ENCODE measurements at places on chromosomes 1 and 21. TPM values are rescaled to one million over a fixed set of nuclear protein-coding genes. Genes with fewer than 3 reads are reported as not detected.
A peak's percentile ranks its signal among the peaks of the same experiment; 100 is the strongest.

HOOK1 gene
- 11.1 TPM for total RNA-seq

GCSAML gene
- not detected for total RNA-seq

PLA2G2A gene
- total RNA-seq: not detected

SLC16A4 gene
- 0.23 TPM for total RNA-seq

CACHD1 gene
- total RNA-seq: 0.82 TPM

CBS gene
- total RNA-seq: 14.3 TPM

C1orf74 gene
- 2.8 TPM for total RNA-seq

SPRR3 gene
- not detected for total RNA-seq

UBXN10 gene
- total RNA-seq: 0.28 TPM

KRTAP7-1 gene
- not detected for total RNA-seq

LCE1E gene
- not detected for total RNA-seq

GRCh38 chr21:43658769-43659135 lies 536 bp downstream of the HSF2BP start:
- no peak for DNase-seq

DNA sequence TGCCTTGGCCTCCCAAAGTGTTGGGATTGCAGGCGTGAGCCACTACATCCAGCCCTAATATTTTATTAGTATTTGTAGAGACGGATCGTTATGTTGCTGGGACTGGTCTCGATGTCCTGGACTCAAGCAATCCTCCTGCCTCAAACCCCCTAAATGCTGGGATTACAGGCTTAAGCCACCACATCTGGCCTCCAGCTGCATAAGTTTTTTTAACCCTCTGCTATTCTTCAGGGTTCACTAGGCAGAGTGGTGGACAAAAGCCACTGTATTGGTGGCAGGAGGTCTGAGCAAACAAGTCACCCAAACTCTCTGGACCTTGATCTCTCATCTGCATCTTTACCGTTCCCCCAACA lies 10.1 kb upstream of the CLIC4 start:
- DNase-seq: no peak

DNA sequence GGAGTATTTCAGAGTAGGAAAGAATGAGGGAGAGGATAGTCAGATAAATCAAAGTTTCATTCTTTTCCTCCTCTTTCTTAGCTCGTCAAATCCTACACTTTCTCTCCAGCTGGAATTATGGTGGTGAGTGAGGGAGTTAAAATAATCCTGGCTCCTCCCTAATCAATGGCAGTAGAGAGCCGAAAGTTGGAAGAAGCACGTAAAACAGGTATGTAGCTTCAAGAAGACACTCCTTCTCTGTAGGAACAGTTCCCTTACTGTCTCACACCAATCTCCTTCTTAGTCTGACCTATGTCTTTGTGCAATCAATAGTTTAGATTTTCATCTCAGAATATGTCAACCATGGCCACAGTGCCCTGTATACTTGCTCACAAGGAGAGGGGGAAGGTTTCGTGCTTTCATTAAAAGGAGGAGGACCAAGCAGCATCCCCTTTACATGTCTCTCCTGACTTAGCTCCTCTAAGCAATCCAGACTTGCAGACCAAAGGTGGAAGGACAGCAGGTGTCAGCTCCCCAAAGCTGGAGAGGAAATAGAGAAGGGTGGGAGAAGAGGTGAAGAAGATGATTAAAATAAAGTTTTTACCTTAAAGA lies 878 bp downstream of the MINDY1 start:
- DNase-seq: no peak

- no peak for DNase-seq
These were observed 78.7 kb downstream of the RGL1 start for GRCh38 chr1:183883623-183884022.

- no peak for DNase-seq
These were observed 232.2 kb downstream of the KCNJ6 start for GRCh38 chr21:37684115-37684493.

DNA sequence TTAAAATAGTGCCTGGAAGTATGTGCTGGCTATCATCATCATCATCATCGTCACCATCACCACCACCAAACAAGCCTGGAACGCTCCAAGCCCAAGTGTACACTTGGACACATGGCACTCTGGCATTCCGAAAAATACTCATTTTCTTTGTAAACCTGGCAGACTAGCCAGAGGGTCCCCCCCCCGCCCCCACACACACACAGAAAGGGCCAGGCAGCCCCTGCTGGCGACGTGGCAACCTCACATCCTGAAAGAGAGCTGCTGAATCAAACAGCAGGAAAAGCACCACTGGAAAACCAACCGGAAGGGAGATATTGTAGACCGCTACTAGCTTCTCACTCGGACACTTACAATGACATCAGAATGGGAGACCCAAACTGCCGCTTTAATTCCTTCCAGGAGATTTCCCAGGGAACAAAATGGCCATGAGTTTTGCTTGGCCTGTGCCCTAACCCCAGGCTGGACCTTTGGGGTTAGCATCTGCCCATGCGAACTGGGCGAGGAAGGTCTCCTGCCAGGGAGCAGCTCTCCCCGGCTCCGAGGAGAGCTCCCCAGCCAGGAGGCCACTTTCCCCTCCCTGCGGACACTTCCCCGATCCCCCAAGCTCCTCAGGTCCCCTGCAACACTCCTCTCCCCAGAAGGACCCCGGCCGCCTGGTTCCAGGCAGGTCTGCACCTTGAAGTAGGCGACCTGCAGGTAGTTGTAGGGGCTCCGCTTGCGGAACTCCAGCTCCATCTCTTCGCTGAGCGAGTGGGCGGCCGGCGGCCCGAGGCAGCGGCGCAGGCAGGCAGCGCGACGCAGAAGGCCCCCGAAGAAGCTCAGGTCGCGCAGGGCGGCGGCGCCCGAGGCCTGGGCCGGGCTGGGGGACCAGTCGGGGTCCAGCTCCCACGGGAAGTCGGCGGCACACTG lies 742 bp downstream of the P3H1 start:
- DNase-seq: no peak

DNA sequence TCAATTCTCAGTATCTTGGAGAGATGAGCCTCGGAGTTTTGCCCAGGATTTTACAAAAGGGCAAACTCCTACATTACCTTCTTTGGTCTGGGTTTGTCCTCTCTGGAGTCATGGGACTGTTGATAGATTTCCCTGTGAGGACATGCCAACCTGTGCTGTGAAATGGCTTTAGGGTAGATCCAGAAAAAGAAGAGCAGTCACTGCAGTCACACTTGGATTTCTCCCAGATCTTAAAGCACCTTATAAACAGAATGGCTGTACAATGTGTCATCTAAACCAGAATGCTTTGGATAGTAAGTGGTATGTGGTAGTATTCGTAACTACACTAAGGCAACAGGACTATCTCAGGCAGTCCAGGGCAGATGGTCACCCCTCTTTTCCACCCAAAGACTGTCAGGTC lies 1.9 kb upstream of the CSRP1 start:
- DNase-seq: no peak

DNA sequence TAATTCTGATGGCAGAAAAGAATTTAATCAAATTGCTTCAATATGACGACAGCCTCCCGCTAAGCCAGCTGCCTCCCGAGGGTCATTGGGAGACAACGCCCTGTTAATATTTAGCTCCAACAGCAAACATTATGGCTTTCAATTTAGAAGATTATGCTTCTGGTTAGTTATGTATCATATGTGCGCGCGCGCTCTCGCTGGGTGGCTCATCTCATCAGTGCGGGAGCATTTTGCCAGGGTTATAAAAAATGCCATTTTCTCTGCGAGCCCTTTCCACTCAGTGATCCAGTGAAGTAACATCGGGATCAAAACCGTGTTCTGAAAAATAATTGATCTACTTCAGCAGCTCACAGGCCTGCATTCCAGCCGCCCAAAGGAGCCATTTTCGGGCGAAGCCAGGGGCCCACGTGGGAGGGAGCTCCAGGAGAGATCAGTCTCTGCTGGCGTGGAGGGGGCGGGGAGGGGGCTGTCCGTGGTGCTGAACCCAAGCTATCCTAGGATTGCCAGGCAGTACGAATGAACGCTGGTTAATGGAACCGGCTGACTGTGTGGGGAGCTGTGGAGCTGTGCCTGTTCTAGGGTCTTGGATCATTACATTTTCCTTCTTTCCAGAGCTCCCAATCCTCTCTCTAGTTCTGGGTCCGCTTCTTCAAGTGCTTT lies 219.1 kb upstream of the ZC3H12A start:
- DNase-seq: peak; percentile 38

DNA sequence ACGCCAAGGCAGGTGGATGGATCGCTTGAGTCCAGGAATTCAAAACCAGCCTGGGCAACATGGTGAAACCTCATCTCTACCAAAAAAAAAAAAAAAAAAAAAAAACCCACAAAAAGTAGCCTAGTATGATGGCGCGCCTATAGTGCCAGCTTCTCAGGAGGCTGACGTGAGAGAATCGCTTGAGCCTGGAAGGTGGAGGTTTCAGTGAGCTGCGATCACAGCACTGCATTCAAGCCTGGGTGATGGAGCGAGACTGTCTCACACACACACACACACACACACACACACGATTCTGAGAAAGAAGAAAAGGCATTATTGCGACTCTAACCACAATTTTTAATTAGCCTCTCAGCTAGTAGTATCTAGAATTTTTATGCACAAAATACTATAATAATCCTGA lies 86.5 kb downstream of the RASAL2 start:
- no peak for DNase-seq

DNA sequence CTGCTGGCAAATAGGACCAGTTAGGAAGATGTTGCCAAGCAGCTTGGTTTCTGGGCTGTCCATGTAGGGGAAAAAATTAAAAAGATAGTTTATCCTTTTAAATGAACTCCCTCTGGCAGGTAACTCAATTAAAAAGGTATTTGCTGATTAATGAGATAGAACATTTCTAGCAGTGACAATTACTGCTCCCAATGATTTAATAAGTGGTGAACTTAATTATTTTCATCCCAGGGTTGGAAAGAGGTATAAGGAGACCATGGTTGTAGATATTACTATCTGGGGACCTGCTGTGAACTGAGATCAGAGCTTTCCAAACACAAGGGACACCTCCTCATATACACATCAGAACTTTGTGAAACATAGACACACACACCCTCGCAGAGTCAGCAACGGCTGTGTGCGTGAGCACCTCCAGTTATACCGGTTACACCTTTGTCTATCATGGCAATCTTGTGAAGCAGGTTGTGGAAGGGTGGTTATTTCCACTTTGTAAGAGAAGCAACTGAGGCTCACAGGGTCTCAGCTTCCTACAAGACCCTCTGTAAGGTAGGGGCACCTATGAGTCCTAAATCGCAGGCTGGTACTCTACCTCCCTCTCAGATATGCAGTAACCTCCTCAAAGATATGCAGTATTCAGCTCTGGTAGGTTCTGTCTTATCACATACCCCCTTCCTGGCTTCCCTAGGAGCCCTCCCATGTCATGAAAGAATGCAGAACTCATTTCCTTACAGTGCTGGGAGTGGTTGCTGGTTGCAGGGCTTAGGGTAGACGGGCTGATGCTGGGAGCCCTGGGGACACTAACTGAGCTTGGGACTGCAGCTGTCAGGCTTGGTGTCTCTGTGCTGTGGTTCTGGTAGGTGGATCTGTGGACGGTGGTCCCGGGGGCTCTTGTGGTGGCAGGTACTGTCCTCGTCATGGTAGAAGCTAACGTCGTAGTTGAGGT lies 18.5 kb upstream of the MAGOH start:
- DNase-seq: no peak

DNA sequence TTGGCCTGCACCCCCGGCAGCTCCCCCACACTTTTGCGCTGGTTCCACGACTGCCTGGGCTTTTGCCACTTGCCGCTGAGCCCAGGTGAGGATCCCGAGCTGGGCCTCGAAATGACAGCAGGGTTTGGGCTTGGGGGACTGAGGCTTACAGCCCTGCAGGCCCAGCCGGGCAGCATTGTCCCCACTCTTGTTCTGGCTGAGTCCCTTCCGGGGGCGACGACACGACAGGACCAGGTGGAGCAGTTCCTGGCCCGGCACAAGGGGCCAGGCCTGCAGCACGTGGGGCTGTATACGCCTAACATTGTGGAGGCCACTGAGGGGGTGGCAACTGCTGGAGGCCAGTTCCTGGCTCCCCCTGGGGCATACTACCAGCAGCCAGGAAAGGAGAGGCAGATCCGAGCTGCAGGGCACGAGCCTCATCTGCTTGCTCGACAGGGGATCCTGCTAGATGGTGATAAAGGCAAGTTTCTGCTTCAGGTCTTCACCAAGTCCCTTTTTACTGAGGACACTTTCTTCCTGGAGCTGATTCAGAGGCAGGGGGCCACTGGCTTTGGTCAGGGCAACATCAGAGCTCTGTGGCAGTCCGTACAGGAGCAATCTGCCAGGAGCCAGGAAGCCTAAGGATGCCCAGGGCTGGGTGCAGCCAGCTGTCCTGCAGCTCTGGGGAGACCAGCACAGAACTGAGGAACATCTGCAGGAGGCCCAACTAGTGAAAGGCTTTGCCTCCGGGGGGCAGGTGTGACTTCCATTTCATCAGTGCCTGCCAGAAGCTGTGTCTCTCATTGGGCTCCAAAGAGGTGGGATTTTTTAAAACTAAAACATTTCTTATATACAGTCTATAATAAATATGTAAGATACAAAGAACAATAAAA lies 1.2 kb downstream of the HPDL start:
- DNase-seq: peak; percentile 52

DNA sequence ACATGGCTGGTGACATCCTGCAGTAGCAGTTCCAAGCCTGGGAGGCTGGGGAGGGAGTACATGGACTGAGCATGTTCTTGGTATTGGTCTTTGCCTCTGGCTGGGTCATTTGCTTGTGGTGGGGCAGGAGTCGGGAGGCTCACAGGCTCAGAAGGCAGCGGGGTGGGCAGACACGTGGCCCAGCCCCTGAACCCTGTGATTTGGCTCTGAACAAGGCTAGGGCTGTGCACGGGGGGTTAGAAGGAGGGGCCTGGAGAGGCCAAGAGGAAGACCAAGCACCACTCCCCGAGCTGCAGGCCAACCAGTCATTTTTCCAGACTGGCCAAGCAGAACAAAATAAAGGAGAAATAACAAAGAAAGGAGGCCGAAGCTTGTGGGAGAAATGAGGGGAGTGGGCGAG lies 9.7 kb upstream of the PRELP start:
- no peak for DNase-seq

GRCh38 chr1:209651138-209651587 lies 1.1 kb downstream of the LAMB3 start:
- DNase-seq: peak; percentile 55

DNA sequence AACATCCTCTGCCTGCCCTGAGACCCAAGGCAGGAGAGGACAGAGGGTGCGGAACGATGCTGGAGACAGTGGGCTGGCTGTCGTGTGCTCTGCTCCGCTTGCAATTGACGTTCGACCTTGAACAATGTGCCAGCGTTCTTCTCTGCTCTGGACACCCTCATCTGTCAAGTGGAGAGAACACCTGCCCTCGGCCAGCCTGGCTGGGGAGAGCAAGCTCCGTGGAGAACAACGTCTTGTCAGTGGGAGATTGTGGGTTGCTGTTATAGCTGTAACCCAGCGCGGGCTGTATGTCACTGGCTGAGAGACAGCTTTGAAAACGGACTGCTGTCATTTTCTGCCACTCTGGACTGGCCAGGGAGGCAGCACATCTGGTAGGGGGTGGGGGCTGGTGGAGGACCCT lies 14.7 kb downstream of the KIAA1614 start:
- no peak for DNase-seq

GRCh38 chr1:210328032-210328745 lies 513 bp upstream of the HHAT start:
- DNase-seq: no peak

DNA sequence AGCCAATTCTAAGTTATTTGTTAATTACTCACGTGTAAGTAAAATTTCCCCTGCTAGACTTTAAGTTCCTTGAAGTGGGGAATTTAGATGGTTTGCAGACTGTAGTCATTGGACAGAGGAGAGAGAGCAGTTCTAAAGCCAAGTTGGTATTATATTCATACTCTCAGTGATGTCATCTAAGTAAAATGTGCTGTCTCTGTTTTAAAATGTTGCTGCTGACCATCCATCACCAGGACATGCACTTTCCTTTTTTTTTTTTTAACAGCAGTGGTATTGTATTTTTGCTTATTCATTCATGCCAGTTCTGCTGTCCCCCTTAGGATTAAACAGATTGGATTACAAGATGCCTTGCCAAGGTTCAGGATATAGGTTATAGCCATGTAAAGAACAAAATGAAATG lies 2.3 kb downstream of the TTLL7 start:
- DNase-seq: no peak

All from activated naive CD8-positive, alpha-beta T cell treated with anti-CD3 and anti-CD28 coated beads, Interleukin-2, amount 10 ng/mL, durations not matched to agents 7 days and 5 days (primary cell).